NCI-H1436 (cell line): ENCODE measurements at places on chromosomes 13 and 19.
A peak's percentile ranks its signal among the peaks of the same experiment; 100 is the strongest.

DNA sequence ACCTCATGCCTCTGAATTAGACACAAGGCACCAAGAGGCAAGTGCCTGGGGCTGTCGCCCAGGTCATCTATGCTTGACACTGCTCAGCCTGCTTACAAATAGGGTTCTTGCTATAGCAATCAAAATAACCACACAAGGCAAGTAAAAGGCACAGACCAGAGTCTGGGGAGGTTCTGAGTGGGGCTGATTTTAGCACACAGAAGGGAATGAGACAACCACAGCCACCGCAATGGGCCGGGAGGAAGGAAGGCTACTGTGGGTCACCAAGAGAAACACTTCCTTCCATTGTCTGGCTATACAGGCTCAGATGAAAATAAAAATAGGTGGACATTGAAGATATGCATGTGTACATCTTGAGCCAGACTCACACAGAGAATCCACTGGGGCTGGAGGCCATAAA lies 159.1 kb downstream of the DLEU7 start:
- DNase-seq = no peak

- no peak for DNase-seq
Measured at GRCh38 chr19:926323-926588, 421 bp downstream of the ARID3A start.

DNA sequence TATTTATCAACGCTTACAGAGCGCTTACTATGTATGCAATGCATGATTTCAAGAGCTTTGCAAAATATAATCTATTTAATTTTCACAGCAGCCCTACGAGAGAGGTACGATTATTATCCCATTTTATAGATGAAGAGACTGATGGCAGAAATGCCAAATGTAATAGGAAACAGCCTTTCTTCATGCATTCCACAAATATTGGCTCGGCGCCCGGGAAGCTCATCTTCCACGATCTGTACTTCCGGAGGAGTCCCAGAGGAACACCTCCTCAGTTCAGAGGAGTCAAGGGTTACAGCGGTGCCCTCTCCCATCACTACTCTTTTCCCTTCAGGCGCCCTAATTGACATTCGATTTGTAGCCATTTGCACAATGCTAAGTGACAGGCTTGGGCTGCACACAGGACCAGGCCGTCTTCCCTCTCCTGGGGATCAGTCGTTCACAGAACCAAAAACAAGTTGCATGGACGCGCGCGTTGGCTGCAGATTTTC lies 1.1 kb upstream of the ARHGAP35 start:
- peak; percentile 82 for DNase-seq

- no peak for DNase-seq
Measured at GRCh38 chr13:42970824-42971690, 21.0 kb downstream of the EPSTI1 start.

GRCh38 chr19:35169221-35169995 lies 14.9 kb downstream of the FXYD5 start:
- DNase-seq = no peak

- no peak for DNase-seq
Measured at GRCh38 chr19:33840783-33841182, 44.1 kb downstream of the KCTD15 start.

GRCh38 chr19:38216785-38217641 lies 7.0 kb downstream of the DPF1 start:
- DNase-seq = no peak

DNA sequence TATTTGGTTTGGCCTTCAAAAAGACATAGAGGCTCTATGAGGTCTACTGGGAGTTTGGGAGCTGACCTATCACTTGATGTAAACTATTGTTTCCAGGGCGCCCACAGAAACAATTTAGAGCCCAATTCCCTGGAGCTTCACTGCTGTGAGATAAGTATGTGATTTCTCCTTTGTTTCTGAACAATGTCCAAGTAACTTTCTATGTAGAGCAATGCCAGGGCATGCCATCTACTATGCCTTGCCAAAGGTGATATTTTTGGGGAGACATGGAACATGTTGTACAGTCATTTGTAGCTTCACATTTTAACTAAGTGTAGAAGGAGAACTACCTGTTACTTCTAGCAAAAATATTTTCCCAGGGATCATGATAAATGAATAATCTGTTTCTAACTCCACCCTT lies 872.6 kb downstream of the GPC5 start:
- no peak for DNase-seq

DNA sequence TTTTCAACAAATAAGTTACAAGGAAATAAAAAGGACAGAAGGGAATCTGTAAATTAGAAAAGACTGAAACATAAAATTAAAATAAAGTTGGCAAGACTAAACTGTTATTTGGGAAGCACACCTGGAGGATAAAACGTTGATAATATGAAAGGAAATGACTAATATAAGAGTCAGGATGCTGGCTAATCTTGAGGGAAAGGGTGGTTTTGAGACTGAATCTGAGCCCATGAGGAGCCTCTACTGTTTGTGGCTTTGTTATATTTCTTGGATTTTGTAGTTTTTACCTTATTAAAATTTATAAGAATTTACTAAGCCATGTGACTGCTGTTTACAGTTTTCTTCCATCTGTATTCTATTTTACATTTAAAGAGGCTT lies 718.0 kb upstream of the SPRY2 start:
- DNase-seq = no peak

- DNase-seq = no peak
Measured at GRCh38 chr19:45469945-45470761, 2.4 kb downstream of the FOSB start.

DNA sequence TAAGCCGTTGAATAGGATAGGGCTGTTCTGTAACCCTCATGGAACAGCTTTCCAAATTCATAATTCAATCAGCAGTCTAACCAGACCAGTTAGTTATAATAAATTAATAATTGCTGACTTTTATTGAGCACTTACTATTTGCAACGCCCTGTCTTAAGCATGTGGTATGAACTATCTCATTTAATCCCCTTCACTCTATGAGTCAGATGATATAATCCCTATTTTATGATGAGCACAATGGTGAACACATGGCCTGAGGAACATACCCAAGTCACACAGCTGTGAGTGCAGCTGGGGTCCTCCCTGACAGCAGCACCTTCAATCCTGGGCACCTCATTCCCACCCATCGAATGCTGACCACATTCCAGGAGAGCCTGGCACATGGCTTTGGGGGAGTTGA lies 28.0 kb upstream of the SACS start:
- no peak for DNase-seq

DNA sequence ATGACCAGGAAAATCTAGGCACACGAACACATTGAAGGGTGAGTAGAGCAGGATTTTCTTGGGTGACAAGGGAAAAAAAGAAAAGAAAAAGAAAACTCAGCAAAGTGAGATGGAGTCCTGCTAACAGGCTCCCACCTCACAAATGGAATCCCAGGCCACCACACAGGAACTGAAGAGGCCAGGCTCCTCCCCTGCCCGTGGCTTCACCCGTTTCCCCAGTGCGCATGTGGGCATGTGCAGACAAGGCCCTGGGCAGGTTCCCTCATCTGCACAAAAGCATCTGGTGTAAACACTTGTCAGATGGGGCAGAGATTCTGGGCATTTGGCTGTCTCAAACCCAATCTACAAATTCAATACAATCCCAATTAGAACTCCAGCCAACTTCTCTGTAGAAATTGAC lies 24.5 kb downstream of the CFAP97D2 start:
- DNase-seq = no peak
